WTC11 (cell line): ENCODE measurements at places on chromosomes 16 and 17. TPM values are rescaled to one million over a fixed set of nuclear protein-coding genes. Genes with fewer than 3 reads are reported as not detected.

DRC3 gene
- total RNA-seq, result 0.34 to 0.48 TPM (median 0.42 TPM) in 3 replicates

GRCh38 chr16:58451945-58452401 is 48.0 kb upstream of the NDRG4 start:
- no peak overlapping the region for H3K4me3 ChIP-seq
- no peak for DNase-seq
- no peaks in the 10 kb centered on the region for H3K4me1 ChIP-seq
- H3K36me3 ChIP-seq, result no peaks in the 10 kb centered on the region

DNA sequence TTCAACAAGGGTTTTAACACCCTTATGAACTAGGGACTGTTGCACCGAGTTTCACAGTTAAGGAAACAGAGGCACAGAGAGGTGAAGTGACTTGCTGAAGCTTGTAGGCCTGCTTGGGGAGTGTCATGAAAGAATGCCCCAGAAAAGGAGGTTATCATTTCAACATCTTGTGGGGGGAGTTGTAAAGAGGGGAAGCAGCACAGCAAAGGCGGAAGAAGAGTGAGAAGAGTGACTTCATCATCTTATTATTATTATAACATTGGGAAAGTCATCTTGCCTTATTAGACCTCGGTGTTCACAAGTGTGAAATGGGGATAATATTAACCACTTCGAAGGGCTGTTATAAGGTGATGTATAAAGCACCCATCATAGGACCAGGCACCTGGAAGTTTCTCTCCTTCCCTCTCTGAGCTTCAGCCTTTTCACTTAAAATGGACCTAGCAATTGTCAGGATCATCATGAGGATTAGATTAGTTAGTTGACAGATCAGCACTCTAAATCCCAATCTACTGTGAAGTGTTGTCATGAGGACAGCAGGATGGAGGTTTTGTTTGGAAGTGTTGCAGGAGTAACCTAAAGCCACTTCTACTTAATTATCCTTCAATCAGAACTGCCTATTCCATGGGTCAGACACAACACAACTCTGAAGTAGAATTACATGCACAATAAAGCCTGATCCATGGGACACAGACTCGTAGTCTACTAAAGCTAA is 2.3 kb downstream of the CCL4 start:
- no peak overlapping the region for H3K27ac ChIP-seq
- H3K4me3 ChIP-seq, result no peak overlapping the region
- DNase-seq, result no peak
- no peaks in the 10 kb centered on the region; the same call in 1 of the 2 replicates for H3K27me3 ChIP-seq
- no peaks in the 10 kb centered on the region for H3K36me3 ChIP-seq
- no peaks in the 10 kb centered on the region for H3K4me1 ChIP-seq

ZNF385C gene
- 3.1 to 4.5 TPM (median 3.7 TPM) in 3 replicates for total RNA-seq

- DNase-seq, result no peak
- H3K27me3 ChIP-seq, result no peaks in the 10 kb centered on the region
- peak overlapping the region; percentile 42 for H3K27ac ChIP-seq
- H3K36me3 ChIP-seq, result no peaks in the 10 kb centered on the region
Measured at GRCh38 chr17:38439436-38439835, 11.2 kb downstream of the ARHGAP23 start.

KRTAP4-1 gene
- total RNA-seq, result not detected in 3 replicates

CEP295NL gene
- total RNA-seq, result 0.61 to 0.89 TPM (median 0.89 TPM) in 3 replicates

DNA sequence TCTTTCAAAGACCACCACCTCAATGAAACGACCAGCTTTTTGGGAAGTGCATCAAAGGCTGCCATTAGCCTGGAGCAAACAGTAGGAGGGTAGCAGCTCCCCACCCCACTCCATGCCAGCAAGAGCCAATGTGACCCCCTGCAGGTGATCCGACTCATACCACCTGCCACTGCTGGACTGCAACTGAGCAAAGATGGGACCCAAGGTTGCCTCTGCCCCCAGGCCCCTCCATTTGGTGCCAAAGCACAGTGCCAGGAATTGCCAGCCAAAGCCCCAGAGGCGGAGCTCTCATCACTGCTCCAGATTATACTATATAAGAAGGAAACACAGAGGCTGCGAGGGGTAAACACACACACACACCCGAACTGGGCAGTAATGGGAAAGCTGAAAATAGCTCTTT is 8.3 kb downstream of the PITPNM3 start:
- DNase-seq, result no peak
- no peak overlapping the region for H3K4me3 ChIP-seq
- no peak overlapping the region for H3K27ac ChIP-seq
- no peaks in the 10 kb centered on the region for H3K36me3 ChIP-seq
- peaks cover 6% of the 10 kb centered on the region for H3K27me3 ChIP-seq

- H3K4me1 ChIP-seq, result peaks cover 38% of the 10 kb centered on the region
- no peak overlapping the region for H3K27ac ChIP-seq
- no peaks in the 10 kb centered on the region for H3K27me3 ChIP-seq
- H3K36me3 ChIP-seq, result no peaks in the 10 kb centered on the region
- H3K4me3 ChIP-seq, result no peak overlapping the region
- no peak for DNase-seq
Measured at GRCh38 chr17:77838748-77839697, 119.5 kb upstream of the TNRC6C start.

HBZ gene
- total RNA-seq, result 0.41 to 0.53 TPM (median 0.52 TPM) in 3 replicates

GRCh38 chr17:52673791-52674190 is 515.3 kb upstream of the CA10 start:
- peaks cover 37% of the 10 kb centered on the region for H3K36me3 ChIP-seq
- no peaks in the 10 kb centered on the region for H3K4me1 ChIP-seq
- H3K27me3 ChIP-seq, result no peaks in the 10 kb centered on the region; the same call in 1 of the 2 replicates
